ELF-1 (cell line): ENCODE measurements at places on chromosomes 1 and 21.

DNA sequence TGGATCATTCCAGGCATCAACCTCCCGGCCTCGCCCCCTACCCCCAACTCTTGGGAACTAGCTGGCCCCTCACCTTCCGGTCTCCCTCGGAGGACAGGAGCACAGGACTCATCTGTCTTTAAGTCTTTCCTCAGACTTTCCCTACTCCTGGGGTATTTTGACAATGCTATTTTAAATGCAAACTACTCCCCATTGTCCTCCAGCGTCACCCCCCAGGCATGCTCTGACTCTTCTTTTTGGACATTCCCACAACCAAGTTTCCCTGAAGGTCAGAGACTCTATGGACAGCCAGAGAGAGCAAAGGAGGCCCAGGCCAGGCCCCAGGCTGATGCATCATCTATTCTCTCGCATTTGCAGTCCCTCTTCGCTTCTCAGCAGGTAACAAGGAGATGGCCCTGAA, 424.3 kb downstream of the PCP4 start:
- DNase-seq, result peak; percentile 88

DNA sequence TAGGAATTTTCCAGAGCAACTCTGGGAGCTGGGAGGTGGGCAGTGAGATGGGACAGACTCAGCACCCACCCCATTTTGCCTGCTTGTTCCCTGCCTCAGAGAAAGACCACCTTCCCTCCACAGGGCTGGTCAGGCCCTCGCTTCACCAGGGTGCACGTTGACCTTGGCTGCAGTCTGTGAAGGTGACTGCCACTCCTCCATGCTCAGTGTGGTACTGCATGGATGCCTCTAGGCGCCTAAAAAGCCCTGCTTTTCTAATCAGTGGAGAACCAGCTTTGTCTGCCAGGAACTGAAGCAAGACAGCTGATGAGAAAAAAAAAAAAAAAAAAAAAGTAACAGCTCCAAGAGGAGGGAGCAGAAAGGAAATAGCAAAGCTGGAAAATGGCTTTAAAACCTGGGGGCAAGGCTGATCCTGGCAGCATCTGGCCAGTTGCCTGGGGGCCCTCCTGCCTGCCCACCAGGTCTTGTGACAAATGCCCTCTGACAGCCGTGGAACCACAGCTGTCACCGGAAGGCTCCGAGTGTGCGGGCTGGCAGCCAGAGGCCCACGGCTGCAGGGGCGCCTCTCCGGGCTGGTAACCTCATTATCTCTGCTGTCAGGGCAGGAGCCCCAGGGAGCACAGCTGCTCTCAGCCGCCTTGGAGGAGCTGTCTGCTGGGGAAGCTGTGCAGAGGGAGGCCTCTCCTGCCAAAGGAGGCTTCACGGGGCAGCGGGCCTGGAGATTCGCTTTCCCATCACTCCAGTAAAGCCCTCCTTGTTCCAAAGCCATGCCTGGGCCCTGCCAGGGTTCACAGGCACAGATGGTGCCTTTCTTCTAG, 13.7 kb downstream of the KIAA1614 start:
- no peak for DNase-seq

GRCh38 chr1:186605762-186606350, 74.4 kb downstream of the PTGS2 start:
- peak; percentile 85 for DNase-seq

DNA sequence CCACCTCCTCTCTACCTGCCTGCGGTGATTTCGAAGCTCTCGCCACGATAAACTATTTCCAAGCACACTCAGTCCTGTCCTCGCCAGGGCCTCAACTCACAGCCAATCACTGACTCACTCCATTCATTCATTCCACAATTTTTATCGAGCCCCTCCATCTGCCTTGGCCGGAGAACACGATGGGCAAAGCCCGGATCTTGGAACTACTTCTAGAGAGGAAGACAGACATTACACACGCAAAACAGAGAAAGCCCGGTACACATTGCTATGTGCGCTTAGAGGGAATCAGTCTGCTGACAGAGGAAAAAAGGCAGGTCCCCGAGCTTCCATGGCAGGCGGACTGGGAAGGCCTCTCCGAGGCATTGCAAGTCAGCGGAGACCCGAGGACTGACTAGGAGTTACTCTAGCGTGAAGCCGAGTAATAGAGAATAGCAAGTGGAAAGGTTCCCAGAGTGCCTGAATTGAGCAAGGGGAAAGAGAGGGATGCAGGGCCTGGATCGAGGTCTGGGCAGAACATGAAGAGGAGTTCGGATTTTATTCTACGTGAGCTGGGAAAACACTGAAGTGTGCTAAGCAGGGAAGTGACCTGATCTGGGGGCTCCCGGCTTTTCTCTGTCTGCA, 54.2 kb upstream of the DNAJC6 start:
- DNase-seq, result peak; percentile 42

GRCh38 chr1:101207891-101208290, 28.9 kb upstream of the S1PR1 start:
- DNase-seq, result no peak

DNA sequence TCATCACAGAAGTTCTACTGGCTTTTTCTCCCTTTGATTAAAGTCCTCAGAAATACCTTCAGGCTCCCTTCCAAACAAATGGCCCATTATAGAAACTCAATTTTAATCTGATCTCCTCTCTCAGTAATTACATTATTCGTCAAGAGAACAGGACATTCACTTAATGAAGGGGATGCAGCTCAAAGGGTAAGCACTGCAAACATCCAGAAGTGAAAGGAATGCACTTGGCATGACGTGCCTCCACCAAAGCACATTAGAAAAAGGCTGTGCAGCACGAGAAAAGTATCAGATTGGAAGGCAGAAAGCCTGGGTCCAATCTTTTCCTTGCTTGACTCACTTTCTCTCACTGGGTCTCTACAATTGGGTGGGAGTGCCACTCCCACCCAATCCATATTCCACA, 222.6 kb upstream of the BEND5 start:
- DNase-seq, result no peak

DNA sequence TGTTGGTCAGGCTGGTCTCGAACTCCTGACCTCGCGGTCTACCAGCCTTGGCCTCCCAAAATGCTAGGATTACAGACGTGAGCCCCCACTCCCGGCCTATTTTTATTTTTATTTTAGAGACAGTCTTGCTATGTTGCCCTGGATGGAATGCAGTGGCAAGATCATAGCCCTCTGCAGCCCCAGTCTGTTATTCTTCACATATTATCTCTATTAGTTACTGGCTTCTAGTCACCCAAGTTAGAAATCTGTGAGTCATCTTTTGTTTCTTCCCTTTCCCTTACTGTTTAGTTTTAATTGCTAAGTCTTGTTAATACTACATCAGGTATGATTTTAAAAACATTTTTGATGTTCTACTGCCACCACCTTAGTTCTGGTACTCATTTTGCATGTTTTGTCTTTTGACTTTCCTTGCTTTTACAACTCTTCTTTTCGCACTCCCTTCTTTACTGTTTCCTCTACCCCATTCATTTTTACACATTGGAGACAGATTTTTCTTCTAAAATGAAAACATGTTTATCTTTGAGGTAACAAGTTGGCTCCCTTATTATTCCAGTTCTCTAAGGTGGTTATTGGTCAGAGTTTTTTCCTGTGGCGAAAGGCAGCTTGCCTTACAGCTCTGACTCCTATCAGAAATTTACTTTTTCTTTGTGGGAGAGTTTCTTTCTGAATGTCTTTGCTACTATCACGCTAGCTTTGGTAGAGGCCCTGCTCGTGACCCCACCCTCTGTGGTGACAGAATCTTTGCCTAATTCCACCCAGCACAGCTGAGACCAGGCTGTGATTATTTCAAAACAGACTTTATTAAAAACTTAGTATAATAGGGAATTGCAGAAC, 19.5 kb downstream of the ZMYM4 start:
- DNase-seq, result no peak

GRCh38 chr21:18285379-18285778, 40.7 kb downstream of the CHODL start:
- no peak for DNase-seq

- no peak for DNase-seq
Measured at GRCh38 chr1:155831279-155831976, 25.6 kb downstream of the GON4L start.

DNA sequence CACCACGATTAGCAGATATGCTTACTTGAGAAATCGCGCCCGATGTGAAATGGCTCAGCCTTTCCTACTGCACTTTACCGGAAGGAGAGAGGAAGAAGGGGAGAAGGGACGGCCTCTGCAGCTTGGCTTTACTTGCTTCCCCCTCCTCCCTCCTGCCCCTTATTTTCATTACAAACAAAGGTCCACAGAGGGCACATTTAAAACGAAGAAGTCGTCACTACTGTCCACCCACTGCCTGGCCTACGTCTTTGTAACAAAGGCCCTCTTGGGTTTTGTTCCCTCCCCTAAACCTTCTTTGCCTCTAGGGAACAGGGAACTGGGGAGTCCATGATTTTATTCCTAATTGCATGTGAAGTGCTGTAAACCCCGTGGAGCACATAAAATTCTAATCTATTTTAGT, 308.5 kb downstream of the LMX1A start:
- DNase-seq, result peak; percentile 27

GRCh38 chr1:172497230-172497629, 35.7 kb upstream of the SUCO start:
- DNase-seq, result peak; percentile 96

- DNase-seq, result no peak
Measured at GRCh38 chr21:32138658-32139057, 140.2 kb downstream of the MIS18A start.

GRCh38 chr1:89666640-89667039, 33.7 kb downstream of the LRRC8C start:
- no peak for DNase-seq

GRCh38 chr1:153513023-153513422, 22.8 kb downstream of the S100A6 start:
- DNase-seq, result no peak

DNA sequence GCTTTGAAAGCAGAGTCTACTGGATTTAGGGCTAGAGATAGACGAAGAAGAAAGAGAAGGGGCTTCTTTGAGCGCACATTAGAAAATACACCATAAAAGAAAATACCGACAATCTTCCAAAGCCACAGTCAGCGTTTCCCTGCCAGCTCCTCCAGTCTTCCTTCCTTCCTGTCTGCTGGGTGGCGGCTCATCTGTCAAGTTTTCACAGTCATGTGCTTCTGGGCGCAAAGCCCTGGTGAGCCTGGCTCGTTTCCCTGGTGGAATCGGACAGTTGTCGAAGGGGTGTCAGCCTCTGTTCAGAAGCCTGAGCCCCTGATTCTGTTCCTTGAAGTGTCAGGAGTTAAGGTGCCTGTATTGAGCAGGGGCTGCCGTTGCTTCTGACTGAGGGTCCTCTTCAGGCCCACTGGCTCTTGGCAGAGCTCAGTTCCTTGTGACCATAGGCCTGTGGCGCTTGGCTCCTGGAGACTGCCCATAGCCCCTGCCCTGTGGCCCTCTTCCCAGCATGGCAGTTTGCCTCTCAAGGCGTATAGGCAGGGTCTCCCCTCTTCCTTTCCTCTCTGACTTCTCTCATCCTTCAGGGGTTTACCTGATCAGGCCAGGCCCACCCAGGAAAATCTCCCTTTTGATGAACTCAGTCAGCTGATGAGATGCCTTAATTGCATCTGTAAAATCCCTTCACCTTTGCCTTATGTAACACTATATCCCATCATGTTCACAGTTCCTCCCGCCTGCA, 58.6 kb downstream of the ADARB1 start:
- no peak for DNase-seq

DNA sequence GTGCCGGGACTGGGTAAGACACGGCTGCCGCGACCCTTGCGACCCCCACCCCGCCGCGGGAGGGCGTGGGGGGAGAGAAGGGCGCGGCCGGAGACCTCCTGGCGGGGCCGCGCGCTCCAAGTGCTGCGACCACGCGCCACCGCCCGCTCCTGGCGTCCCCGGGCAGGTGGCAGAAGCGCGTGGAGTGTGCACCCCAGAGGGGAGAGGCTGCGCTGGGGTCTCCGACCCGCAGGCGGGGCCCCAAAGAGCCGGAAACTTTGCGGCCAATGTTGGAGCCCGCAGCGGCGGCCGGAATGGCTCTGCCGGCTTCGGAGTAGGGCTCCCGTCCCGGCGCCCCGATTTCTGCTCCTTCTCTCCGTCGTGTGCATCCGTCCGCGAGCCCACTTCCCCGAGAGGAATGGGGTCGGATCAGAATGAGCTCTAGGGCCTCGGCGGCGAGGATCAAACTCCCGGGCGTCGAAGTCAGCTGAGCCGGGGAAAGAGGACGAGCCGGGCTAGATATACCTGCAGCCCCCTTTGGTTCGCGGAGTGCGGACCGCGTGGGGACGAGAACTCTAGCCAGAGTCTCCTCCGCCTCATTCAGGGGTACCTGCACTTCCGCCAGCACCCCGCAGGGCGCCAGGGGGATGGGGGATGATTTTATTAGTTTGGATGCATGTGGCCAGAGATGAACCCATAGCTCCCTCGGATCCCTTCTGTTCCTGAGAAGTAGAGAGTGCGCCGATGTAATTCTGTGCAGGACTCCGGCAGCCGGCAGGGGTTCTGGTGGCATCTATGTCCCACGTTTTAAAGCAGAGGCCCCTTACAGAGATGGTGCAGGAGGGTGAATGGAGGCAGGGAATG, 751 bp downstream of the STUM start:
- no peak for DNase-seq

- no peak for DNase-seq
Measured at GRCh38 chr1:208131621-208132286, 112.4 kb downstream of the PLXNA2 start.

DNA sequence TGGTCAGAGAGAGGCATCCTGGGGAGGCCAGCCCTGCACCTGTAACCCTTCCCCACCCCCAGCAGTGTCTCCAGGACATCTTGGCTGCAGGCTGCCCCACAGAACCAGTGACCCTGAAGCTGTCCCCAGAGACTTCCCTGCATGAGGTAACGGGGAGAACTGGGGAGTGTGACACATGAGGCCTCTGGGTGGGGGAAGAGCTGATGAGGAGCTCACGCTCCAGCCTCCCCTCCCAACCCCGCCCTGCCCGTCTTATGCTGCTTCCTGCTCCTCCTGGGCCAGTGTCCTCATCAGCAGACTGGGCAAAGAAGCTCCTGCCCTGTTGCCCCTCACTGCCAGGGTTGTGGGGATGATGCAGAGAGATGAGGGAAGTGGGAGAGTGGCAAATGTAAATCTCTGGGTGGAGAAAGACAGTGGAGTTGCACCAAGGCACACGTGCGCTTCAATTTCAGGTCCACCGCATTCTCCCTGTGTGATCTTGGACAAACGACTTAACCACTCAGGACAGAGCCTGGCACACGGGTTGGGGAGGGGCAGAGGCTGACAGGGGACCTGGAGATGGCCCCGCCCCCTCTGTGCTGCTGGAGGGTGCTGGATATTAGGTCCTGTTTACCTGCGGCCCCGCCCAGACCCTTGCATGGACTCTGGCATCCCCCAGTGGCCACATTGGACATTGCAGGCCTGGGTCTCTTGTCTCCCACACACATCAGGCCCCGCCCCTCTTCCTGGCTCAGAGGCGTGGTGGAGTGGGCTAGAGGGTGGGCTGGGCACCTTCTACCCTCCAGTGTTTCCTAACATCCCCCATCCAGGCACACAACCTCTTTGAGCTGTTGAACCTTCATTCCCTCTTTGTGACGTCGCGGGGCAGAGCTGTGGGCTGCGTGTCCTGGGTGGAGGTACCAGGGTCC, 12.3 kb downstream of the CLCNKB start:
- DNase-seq, result peak; percentile 97
